ENCODE measurements at places on chromosomes 16 and 17.
A peak's percentile ranks its signal among the peaks of the same experiment; 100 is the strongest.

- no peak for DNase-seq
These were observed 311.4 kb downstream of the SEC14L1 start for GRCh38 chr17:77451894-77452852.

DNA sequence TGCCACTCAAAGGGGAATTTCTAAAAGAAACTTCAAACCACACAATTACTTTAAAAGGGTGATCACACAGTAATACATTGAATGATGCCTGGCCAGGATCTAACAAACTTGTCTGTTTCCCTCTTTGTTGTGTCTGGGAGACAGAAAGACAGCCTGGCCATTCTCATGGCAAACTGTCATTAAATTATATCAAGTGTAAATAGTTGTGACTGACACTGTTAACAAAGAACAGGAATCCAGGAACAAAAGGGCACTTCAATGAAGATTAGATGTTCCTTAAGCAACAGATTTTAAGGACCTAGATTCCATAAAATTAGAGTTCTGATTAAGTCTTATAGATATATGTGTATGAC is 383.6 kb downstream of the KCNJ2 start:
- DNase-seq = no peak

DNA sequence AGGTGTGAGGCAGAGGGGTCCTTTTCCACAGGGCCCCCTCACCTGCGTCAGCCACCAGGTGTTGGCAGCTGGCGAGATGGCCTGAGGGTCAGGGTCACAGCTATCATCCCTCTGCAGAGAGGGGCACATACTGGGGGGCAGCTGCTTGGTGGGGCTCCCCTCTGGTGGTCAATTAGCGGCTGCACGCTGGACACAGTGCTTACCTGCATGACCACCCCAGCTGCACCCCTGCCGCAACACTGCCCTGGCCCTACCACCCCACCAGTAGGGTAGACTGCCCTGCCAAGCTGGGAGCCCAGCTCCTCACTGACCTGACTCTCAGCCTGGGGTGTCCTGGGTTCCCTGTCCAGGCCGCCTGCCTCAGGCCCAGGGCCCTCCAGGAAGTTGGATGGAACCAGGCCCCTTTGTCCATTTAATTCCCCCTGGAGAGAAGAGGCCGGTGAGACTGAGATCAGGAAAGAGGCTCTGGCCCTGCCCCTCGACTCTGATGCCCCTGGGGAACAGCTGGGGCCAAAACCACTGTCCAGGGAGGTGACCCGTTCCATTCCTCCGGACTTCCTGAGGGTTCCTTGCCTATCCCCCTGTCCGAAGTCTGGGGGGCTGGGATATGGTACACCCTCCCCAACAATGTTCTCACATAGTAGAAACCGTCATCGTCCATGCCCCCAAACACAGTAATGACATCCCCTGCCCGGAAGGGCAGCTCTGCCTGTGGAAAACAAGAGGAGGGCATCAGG is 23.7 kb downstream of the TSPOAP1 start:
- DNase-seq = no peak

DNA sequence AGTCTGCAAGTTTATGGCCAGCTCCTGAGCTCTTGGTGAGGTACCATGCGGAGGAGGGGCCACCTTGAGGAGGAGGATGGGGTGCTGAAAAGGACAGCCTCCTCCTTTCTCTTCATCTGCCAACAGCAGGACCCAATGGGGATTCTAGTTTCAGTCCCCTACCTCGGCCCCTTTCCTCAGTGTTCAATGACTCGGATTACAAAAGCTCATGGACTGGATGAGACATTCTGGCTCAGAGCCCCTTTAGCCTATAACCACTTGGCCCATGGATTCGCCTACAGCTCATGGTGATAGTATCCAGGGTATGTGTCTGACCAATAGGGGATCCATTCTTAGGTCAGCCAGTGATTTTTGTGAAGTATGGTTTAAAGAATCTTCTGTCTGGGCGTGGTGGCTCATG is 8.5 kb upstream of the PIK3R6 start:
- no peak for DNase-seq

DNA sequence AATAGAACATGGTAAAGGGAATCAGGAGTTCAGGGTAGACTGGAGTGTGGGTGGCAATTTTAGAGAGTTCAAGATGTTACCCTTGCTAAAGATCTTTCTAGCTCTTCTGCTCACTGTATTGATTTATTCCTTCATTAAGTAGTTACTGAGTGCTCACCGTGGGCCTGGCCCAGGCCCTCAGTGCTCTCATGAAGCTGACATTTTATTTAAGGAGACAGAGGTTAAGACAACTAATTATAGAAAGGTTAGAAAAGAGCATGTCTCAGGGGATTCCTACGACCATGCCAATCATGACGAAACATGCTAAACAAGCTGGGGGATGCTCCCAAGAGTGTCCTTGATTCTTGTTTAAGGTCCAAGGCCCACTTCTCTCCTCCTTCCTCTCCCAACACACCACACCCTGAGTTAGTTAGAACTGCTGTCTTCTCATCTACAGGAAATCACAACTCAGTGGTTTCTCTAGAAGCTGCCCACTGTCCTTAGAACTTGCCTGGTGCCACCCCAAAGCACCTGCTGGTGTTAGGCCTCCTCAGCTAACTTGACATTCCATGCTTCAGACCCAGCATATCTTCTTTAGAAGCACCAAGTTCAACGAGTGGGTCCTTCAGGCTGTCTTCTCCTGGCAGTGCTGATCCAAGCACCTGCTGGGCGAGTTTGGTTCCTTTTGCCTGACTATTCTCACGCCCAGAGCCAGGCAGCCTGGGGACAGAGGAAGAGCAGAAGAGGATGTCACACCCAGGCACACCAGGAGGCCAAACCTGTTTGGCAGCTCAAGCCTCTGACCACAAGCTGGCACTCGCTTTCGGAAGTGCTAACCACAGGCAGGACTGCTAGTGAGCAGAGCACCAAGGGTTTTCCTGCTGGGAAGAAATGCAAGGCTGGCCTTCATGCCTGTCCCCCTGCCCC is 79.0 kb downstream of the GAS7 start:
- DNase-seq = peak; percentile 74

- DNase-seq = no peak
These were observed 429 bp downstream of the OR2C1 start for GRCh38 chr16:3356118-3356517.

- peak; percentile 43 for DNase-seq
These were observed 11.3 kb downstream of the DNAAF1 start for GRCh38 chr16:84156342-84156784.

GRCh38 chr16:68444056-68444657 is 4.2 kb downstream of the SMPD3 start:
- peak; percentile 40 for DNase-seq

DNA sequence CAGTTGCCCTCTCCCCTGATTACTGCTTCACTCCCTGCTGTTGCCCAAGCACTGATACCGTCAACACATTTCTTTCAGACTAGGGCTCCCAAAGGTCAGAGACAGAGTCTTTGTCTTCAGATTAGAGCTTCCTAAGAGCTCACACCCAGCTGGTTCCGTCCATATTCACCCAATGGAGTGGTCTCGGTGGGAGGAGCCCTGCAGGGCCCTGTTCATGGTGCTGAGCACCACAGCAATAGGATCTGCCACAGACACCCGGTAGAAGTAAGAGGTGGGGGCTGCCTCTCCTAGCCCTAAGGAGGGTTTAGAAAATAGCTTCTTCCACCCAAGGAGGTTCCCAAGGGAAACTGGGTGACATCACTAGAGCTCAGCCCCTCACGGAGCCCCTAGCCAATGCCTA is 128.3 kb downstream of the CCDC144A start:
- no peak for DNase-seq

- DNase-seq = peak; percentile 89
These were observed 4.9 kb downstream of the OR4D1 start for GRCh38 chr17:58153046-58153445.

DNA sequence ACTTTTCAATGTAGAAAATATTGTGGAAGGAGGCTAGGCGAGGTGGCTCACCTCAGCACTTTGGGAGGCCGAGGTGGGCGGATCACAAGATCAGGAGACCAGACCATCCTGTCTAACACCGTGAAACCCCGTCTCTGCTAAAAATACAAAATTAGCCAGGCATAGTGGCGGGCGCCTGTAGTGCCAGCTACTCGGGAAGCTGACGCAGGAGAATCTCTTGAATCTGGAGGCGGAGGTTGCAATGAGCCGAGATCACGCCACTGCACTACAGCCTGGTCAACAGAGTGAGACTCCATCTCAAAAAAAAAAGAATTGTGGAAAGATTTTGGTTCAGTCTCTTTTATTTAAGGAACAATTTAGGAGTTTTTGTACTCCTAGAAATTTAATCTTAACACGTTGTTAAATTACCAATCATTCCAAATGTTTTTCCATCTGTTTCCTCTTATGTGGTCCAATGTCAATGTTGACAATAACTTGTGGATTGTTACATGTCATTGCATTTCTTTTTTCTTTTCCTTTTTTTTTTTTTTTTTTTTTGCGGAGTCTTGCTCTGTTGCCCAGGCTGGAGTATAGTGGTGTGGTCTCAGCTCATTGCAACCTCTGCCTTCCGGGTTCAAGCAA is 124.6 kb upstream of the HAS3 start:
- no peak for DNase-seq

DNA sequence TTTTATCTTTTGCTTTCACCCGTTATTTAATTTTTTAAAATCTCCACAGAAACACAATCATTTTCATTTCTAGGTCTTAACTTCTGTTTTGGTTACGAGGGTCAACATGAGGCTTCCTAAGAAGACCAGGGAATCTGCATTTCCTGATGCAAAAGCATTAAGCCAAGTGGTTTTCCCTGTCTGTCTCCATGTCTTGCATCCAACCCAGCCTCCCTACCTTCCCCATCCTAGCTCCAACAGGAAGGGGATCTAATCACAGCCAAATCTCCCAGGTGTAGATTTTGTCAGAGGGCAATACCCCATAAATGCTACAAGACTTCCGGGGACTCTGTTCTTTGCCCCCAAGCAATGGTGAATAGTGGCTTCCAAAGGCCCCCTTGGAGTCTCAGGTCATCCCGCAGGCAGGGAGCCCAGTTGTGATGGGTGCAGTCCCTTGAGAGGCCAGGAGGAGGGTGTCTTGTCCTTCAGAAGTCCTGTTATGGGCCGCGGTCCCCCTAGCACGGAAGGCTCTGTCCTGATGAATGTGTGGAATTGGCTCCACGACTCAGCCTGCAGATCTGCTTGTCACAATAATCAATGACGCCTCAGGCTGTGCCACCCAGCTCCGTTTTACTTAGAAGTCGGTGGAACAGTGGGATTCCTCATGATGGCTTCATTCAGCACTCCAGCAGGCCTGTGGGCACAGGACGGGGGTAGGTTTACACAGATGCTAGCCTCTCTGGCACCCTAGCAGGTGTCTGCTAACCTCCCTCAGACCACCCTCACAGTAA is 141.1 kb downstream of the RGS9 start:
- peak; percentile 43 for DNase-seq

DNA sequence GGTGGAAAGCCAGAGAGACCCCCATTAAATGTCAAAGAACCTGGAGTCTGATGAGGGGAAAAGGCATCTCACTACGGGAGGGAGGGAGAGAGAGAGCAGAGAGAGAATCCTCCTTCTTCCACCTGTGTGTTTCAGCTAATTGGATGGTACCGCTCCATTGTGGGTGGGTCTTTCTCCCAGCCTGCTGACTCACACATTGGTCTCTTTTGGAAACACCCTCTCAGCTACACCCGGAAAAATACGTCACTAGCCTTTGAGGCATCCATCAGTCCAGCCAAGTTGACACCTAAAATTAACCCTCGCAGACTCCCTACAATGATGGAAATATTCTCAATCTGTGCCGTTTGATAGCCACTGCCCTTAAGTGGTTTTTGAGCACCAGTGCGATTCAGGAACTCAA is 100.4 kb downstream of the ELAC2 start:
- no peak for DNase-seq

GRCh38 chr17:37849617-37849972 is 74.6 kb upstream of the TBC1D3K start:
- DNase-seq = no peak

DNA sequence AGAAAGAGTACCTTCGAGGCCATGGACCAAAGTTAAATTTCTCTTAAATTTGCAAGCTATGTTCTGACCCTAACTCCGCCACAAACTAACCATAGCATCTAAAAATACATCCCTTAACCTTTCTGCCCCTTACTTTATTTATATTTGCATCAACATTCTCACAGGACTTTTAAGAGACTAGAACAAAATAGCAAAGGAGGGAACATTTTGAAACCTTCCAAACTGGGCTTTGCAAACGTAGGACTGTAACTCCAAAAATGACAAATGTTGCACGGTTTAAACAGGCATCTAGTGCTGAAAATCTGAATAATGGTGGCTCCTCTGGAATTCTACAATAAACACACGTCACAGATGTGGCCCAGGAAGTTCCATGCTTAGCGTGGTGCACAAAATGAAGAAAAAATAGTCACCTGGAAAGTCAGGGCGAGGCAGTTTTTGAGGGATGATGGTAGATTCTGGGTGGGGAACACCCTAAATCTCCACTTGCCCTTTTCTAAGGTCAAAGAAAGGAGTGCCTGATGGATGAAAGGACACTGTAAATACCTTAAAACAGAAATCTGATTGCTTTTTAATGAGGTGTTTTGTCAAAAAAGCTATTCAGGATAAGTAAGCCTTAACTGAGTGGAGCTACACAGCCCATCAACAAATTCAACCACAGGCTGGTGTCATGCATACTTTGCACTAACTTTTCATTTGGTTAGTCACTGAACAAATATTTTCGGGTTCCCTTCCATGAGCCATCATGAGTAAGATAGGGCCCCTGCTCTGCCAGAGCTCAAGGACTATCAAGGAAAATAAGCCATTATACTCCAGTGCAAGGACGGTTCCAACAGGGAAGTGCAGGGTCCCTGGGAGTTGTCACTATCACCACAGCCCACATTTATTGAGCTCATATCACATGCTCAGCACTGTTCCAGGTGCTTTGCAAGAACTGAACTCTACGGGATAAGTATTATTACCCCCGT is 21.2 kb downstream of the ARHGAP17 start:
- no peak for DNase-seq

DNA sequence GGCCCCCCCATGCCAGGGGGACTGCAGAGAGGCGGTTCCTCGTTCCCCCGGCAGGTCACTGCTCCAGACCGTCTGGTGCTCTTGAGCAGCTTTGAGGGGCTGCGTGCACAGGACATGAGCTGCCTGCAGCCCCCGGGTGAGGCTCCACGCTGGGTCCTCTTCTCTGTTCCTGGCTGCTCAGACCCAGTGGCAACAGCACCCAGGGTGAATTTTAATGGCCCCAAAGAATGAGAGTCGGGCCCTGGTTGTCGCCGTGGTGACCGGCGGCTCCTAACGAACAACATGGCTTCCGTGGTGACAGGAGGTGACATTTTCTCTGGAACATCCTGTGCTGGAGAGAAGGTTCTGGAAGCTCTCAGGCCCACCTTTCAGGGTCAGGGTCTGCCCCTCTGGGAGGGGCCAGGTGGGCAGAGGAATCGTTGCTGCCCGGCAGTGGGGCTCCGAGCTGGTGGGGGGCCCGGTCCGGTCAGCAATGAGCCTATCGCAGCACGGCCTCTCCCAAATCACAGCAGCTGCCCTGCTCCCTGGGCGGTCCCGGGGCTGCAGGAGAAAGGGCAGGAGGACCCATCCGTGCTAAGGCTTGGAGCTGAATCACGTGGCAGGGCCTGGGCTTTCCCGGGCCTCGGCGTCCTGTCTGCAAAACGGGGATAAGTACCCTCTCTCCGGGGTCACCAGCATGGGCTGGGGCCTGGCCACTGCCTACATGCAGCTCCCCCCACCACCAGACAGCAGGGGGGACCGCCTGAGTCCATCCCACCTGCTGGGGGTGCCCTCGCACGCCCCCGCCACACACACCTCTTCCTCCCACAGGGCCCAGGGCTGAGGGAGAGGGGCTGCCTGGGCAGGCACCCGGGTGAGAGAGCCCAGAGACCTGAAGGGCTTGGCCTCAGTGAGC is 3.4 kb upstream of the C1QTNF8 start:
- DNase-seq = no peak

GRCh38 chr17:40765657-40766056 is 6.3 kb downstream of the KRT26 start:
- no peak for DNase-seq

GRCh38 chr17:73292031-73292531 is 19.7 kb downstream of the CDC42EP4 start:
- no peak for DNase-seq

GRCh38 chr16:68275611-68276191 is 11.4 kb downstream of the SLC7A6 start:
- peak; percentile 81 for DNase-seq
